ENCODE measurements at places on chromosomes 11 and 22. TPM values are rescaled to one million over a fixed set of nuclear protein-coding genes. Genes with fewer than 3 reads are reported as not detected.

KCNJ1 gene
- not detected for total RNA-seq

EMID1 gene
- 6.8 TPM for total RNA-seq

NLRP10 gene
- 2.9 TPM for total RNA-seq

MS4A7 gene
- not detected for total RNA-seq

LPXN gene
- total RNA-seq: 17.1 TPM

BIRC3 gene
- total RNA-seq: 1.8 TPM

All from hair follicle dermal papilla cell (primary cell).